CD8-positive, alpha-beta memory T cell (primary cell): ENCODE measurements at places on chromosomes 1 and 21.

DNA sequence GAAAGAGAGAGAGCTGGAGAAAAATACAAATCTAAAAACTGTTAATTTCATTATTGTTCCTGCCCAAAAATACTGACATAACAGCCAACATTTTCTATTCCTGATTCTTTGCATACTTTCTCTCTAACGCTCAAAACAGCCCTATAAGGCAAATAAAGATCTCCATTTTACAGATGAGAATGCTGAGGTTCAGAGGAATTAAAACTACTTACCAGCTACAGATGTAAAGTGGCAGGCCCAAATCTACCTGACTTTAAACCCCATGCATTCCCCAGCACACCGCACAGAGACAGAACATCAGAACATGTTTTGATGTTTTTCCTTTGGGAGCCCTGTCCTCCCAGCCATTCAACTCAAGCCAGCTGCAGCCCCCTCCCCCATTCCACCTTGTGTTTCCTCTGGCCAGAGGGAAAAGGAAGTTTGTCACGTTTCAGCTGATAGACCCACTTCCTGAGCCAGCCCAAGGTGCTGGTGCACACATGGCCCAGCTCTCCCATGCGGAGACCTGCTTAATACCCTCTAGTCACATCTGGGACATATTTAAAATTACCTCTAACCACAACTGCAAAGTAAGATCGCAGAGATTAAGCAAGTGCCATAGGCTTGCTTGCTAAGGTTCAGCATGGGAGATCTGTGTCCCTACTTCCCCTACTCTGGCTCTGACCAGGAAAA lies 133.1 kb upstream of the NFIA start:
- DNase-seq, result no peak

GRCh38 chr1:39494671-39495410 lies 3.4 kb downstream of the BMP8A start:
- DNase-seq, result no peak

DNA sequence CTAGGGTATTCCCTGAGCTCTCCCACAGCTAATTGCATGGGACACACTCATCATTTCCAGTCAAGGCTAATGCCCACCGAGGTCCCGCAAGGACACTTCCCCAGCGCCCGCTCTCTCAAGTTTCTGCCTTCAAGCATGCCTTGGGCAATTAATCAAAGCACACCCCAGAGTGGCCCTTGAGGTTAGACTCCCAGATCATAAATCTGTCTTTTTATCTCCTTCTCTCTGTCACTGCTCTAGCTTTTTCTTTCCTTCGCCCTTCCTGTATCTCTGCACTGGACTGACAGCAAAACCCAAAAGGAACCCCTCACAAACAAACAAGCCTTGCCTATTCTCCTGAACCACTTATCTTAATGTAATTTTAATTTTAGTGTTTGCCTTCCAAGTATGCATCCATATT lies 7.9 kb upstream of the EXOSC10 start:
- DNase-seq, result no peak

DNA sequence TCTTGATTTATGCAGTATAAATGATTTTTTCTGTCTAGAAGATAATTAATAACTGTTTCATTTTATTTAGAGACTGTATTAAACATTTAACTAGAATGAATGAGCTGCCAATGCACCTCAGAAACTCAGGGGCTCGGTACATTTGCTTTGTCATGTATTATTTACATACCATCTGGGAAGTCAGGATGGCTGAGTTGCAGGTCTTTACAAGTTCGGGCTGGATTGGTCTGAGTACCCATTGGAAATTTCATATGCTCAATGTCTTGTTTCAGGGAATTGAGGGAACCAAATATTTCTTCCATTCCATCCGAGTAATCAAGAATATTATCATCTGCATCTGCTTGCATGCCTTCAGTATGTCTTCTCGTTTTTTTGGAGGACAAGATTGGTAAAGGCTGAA lies 221.7 kb downstream of the COL11A1 start:
- DNase-seq, result no peak

GRCh38 chr1:106698660-106699059 lies 357.8 kb upstream of the PRMT6 start:
- DNase-seq, result no peak

GRCh38 chr1:243623841-243624240 lies 226.2 kb downstream of the AKT3 start:
- DNase-seq, result no peak

- DNase-seq, result no peak
These were observed 22.9 kb downstream of the OVGP1 start for GRCh38 chr1:111404588-111404987.

GRCh38 chr1:207807326-207807689 lies 55.5 kb downstream of the CD46 start:
- no peak for DNase-seq

DNA sequence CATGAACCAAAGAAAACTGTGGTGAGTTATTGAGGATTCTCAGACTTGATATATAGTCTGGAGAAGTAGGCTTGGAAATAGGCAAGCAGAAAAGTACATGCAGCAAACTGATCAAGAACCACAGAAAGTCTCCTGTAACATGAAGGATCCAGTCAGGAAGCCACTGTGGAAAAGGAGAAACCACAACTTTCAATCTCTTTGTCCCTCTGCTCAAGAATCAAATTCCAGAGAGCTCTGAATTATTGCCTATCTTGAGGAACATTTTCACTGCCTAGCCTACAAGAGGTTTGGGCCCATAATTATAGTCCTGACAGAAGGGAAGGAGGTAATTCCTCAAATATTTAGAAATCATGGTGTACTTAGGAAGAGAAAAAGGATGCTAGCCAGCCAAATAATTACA lies 43.0 kb upstream of the ADAMTS1 start:
- no peak for DNase-seq

GRCh38 chr1:10900251-10900651 lies 103.8 kb upstream of the CASZ1 start:
- no peak for DNase-seq

DNA sequence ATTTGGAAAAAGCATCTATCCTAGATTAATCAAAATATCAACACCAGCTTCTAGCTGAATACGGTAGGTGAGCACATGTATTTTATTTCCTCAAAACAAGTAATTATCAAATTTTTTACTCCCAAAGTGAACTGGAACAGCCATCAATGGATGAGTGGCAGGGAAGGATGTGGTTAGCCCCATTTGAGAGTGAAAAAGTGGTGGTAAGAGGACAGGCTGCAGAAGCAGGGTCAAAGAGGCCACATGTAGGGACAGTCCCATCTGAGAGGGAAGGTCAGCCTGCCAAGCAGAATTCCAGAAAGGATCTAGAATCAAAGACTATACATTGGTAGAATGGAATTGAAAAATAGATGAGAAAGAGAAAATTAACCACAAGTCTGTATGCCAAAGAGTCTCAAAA lies 163.8 kb downstream of the SMYD3 start:
- DNase-seq, result no peak

DNA sequence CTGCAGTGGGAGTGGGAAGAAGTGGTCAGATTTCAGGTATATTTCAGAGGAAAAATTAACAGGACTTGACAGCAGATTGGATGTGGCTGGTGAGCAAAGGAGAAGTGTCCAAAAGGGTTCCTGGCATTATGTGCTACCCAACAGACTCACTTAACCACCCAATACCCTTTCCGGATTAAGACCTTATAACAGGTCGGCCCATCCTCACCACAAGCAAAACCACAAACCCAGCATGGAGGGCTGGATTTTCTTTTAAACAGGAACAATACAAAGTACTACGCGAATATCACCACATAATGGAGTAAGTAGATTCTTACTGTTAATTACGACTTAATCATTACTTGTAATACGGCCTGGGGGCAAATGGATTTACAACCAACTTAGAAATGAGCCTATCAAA lies 59.2 kb downstream of the WDR64 start:
- DNase-seq, result no peak

GRCh38 chr1:167373398-167373797 lies 144.9 kb downstream of the CD247 start:
- no peak for DNase-seq

- DNase-seq, result no peak
These were observed 79.7 kb upstream of the ARHGAP29 start for GRCh38 chr1:94316836-94317789.

GRCh38 chr1:174451408-174451807 lies 3.6 kb downstream of the GPR52 start:
- DNase-seq, result no peak

GRCh38 chr1:225847610-225848009 lies 34.6 kb downstream of the TMEM63A start:
- no peak for DNase-seq

DNA sequence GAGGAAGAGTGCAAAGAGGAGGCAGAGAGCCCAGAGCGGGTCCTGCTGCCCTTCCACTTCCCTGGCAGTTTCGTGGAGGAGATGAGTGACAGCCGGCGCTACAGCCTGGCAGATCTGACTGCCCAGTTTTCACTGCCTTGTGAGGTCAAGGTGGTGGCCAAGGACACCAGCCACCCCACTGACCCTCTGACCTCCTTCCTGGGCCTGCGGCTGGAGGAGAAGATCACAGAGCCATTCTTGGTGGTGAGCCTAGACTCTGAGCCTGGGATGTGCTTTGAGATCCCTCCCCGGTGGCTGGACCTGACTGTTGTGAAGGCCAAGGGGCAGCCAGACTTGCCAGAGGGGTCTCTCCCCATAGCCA lies 10.2 kb downstream of the THEMIS2 start:
- DNase-seq, result no peak

GRCh38 chr1:53024117-53024516 lies 37.9 kb upstream of the PODN start:
- no peak for DNase-seq

DNA sequence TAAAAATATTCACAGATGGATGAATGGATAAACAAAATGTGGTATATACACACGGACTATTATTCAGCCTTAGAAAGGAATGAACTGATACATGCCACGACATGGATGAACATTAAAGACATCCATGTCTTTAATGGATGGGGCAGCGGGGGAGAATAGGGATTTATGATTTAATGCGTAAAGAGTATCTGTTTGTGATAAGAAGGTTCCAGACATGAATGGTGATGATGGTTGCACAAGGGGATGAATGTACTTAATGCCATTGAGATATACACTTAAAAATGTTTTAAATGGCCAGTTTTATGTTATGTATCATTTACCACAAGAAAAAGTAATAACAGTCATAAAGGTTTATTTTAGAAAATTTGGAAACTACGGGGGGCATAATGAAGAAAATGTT lies 108.6 kb upstream of the WLS start:
- no peak for DNase-seq

DNA sequence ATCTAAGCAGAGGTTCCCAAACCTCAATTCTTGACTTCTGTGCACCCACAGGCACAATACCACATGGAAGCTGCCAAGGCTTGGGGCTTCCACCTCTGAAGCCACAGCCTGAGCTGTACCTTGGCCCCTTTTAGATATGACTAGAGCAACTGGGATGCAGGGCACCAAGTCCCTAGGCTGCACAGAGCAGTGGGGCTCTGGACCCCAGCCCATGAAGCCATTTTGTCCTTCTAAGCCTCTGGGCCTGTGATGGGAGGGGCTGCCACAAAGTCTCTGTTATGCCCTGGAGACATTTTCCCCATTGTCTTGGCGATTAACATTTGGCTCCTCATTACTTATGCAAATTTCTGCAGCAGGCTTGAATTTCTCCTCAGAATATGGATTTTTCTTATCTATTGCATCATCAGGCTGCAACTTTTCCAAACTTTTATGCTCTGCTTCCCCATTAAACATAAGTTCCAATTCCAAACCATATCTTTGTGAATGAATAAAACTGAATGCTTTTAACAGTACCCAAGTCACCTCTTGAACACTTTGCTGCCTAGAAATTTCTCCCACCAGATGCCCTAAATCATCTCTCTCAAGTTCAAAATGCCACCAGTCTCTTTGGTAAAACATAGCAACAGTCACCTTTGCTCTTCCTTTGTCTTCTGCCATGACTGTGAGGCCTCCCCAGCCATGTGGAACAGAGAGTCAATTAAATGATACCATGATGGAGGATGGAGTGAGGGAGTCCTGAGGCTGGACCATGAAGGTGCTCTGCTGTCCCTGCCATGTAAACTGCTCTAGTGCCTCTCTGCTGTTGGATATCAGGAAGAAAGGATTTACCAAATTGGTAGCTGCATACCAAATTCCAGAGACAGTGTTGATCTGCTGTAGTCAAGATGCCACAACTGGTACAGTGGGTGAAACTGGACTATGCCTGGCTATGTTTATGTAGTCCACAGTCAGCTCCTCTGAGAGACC lies 37.6 kb downstream of the RUNX3 start:
- DNase-seq, result no peak

DNA sequence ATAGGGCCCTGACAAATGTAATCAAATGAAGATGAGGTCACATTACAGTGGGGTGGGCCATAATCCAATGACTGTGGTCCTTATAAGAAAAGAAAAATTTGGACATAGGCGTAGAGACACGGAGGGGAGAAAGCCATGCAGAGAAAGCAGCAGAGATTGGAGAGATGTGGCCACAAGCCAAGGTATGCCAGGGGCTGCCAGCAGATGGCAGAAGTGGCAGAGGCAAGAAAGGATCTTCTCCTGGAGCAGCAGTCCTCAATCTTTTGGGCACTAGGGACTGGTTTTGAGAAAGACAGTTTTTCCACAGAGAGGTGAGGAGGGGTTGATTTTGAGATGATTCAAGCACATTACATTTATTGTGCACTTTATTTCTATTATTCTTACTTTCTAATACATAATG lies 355.1 kb downstream of the NPHP4 start:
- DNase-seq, result no peak

DNA sequence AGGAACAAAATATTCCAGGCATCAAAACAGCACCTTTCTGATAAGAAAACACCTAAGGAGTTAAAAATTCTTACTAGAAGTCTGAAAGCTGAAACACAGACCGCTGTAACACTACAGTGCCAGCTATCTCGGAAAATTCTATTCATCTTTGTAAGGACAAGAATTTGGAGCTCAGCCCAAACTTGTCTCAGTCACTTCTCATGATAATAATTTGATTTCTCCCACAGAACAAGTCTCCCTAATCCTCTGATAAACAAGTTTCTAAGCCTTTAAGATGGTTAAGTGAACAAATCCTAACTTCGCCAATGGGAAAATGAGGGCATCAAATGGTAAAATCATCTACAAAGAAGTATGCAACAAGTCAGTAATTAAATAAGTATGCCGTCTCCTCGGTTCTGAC lies 59.9 kb downstream of the SIPA1L2 start:
- DNase-seq, result no peak

- no peak for DNase-seq
These were observed 445.3 kb downstream of the RWDD3 start for GRCh38 chr1:95679262-95679661.

- no peak for DNase-seq
These were observed 107.8 kb downstream of the RABGAP1L start for GRCh38 chr1:174266991-174267612.

- DNase-seq, result no peak
These were observed 37.6 kb upstream of the LMO4 start for GRCh38 chr1:87291107-87291506.
